H9 (cell line): ENCODE measurements at places on chromosomes 12 and 14. TPM values are rescaled to one million over a fixed set of nuclear protein-coding genes. Genes with fewer than 3 reads are reported as not detected.

MGAT2 gene
- 24.5 and 27.9 TPM in 2 replicates for total RNA-seq

RPS6KL1 gene
- 13.8 and 18.8 TPM in 2 replicates for total RNA-seq

CLEC4E gene
- total RNA-seq = 0.18 TPM in 1 of 2 replicates, not detected in the other

DNA sequence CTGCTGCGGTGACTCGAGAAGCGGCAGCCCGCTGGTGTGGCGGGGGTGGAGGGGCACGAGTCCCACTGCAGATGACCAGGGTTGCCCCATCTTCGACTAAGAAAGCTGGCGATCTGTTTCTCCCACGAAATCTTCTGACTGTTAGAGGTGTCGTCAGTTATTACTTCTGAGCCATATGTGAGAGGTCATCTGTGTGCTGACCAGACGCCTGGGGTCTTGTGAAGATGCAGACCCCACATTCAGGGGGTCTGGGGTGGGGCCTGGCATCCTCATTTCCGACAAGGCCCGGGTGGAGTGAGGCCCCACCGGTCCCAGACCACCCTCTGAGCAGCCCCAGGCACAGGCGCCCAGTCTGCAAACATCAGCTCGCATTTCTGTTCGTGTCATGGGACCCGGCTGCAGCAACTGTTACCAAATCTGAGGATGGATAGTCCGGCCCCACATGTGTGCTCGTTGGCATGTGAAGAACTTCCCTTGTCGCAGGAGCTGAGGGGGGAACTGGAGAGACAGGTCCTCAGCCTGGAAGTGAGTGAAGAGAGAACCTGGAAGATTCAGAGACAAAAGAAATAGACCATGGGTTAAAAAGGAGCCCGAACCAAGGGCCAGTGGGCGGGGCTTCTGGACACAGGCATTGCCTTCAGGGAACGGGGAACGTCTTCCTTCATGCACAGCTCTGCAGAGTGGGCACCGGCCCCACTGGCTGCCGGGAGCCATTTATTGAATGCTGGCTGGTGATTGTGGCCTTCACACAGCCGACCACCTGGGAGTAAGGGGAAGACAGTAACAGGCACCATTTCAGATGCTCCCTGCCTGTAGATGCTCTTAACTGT is 135.2 kb downstream of the ADGRD1 start:
- DNase-seq = peak; percentile 25

GRCh38 chr14:71610149-71610548 is 322.1 kb upstream of the RGS6 start:
- no peak for DNase-seq

DNA sequence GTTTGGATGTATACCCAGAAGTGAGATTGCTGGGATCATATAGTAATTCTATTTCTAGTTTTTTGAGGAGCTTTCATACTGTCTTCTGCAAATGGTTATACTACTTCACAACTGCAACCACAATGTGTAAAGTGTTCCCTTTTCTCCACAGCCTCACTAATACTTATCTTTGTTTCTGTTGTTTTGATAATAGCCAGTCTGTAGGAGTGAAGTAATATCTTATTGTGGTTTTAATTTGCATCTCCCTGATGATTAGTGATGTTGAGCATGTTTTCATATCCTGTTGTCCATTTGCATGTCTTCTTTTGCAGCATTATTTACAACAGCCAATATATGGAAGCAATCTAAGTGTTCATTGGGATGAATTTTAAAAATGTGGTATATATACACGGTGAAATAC is 29.9 kb downstream of the GABARAPL1 start:
- DNase-seq = no peak

GRCh38 chr12:112514926-112515642 is 96.3 kb downstream of the PTPN11 start:
- DNase-seq = no peak

GRCh38 chr14:53531156-53531555 is 378.0 kb upstream of the DDHD1 start:
- DNase-seq = no peak

DNA sequence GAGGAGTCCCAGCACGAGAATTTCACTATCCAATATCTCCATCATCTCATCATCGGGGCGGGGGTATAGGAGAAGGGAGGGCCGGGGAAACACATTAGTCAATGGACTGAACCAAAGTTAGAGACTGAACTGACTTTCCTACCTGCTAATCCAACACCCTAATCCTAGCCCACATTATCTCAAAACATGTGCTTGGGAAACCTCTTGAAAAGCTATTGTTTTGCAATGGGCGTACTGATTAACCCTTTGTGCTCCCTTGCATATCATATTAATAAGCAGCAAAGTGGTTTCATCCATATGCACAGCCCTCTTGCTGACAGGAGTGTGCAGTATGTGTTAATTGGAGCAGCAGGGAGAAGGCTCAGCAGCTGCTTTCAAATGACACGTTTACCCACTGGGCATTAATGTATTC is 125.7 kb upstream of the GRIP1 start:
- DNase-seq = no peak
